A673 (cell line): ENCODE measurements at places on chromosomes 12 and 14.

DNA sequence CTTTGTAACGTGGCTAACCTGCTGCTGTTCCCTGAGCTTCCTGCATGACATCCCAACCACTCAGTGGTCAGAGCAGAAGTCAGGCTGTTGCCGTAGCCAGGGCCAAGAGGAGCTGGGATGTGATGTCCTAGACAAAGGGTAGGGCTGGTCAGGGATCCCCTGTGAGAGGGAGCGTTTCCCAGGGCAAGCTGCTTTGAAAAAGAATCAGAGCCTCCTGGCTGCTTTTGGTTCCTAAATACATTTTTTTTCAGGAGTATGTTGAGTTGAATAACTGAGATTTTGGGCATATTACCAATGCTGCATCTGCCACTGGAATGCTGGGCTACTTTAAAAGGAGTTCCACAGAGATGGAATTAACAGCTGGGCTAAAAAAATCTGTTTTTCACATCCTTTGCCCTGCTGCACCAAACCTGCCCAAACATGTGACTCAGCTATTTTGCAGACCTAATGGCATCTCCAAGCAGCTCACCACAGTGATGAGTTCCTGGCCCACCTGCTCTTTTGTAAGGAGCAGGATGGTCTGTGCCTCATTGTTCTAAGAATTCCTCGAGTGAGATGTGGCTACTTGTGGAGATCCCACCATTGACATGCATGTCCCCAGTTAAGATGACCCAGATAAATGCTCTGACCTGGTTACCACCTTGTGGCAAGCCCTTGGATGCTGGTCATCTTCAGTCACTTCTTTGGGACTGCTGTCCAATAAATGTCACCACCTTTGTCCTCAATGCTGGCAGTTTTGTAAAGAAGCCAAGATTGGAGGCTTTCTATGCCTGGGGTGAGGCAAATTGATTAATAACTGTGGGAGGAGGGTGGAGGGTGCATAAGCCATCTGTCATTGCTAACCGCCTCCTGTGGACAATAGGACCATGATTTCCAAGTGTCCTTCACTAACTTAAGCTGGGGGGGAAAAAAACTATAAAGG, 24.1 kb downstream of the ANKRD13A start:
- DNase-seq: no peak
- no peaks in the 10 kb centered on the region for H3K36me3 ChIP-seq
- H3K4me1 ChIP-seq: peaks cover 20% of the 10 kb centered on the region
- no peak overlapping the region for H3K27ac ChIP-seq
- no peak overlapping the region for H3K4me3 ChIP-seq

DNA sequence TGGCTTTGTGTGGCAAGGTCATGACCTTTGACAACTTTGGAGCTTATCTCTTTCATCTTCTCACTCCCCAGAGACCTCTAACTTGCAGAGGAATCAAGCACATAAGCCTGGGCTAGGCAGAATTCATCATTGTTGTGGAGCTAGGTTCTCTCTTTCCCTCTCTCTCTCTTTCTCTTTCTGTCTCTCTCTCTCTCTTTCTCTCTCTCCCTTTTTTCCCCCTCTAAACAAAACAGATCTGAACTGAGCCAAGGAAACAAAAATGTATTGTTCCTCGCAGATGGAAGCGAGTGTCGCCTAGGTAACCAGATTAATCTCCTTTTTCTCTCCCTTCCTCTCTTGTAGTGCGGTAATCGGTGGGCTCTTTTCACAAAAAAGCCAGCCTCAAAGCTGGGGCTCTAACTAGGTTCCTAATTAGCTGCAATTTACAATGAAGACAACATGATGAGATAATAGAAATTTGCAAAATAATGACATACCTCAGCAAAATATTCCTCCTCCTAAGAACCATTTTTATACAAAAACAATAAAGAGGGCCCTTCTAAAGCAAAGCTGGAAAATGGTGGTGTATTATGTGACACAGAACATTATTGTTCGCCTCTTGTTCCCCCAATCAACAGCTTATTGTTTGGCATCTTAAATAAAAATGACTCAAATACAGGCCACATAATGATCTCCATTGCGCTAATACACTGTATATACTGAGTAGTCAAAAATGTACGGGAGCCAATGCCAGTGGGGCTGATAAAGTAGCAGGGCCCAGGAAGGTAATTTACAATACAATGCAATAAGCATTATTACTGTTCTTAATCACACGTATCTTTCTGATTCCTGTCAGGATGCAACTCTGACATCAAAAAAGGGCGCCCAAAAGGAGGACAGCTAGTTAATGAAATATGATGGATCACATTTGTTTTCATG, 65.7 kb upstream of the SOX5 start:
- H3K4me3 ChIP-seq: no peak overlapping the region
- H3K27me3 ChIP-seq: no peaks in the 10 kb centered on the region
- DNase-seq: no peak
- no peak overlapping the region for H3K27ac ChIP-seq

- DNase-seq: no peak
- no peaks in the 10 kb centered on the region for H3K27me3 ChIP-seq
- no peaks in the 10 kb centered on the region for H3K36me3 ChIP-seq
- no peak overlapping the region for H3K4me3 ChIP-seq
Observed at GRCh38 chr14:62062645-62063044, 300.4 kb downstream of the SNAPC1 start.

- DNase-seq: no peak
- H3K27ac ChIP-seq: no peak overlapping the region
- no peak overlapping the region for H3K4me3 ChIP-seq
Observed at GRCh38 chr14:56944397-56944796, 134.1 kb upstream of the OTX2 start.

DNA sequence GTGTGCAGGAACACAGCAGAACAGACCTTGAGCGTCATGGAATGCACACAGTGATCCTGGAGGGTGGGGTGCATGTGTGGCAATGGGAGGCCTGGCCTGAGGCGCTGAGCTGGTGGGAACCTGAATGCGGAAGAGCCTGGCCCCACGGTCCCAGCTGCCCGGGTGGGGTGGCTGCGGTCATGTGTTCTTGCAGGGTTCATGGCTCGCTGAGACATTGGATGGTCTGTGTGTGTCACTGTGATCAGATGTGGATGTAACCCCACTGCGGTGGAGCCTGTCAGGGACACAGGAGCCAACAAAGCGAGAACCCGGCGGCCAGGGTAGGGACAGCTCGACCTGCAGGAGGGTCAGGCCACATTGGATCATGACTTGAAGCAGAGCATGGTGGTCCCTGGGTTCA, 23.2 kb downstream of the MTA1 start:
- no peak for DNase-seq
- H3K27ac ChIP-seq: no peak overlapping the region
- H3K36me3 ChIP-seq: peaks cover 37% of the 10 kb centered on the region
- no peaks in the 10 kb centered on the region for H3K27me3 ChIP-seq
- H3K4me1 ChIP-seq: peaks cover 6% of the 10 kb centered on the region
- H3K4me3 ChIP-seq: no peak overlapping the region

DNA sequence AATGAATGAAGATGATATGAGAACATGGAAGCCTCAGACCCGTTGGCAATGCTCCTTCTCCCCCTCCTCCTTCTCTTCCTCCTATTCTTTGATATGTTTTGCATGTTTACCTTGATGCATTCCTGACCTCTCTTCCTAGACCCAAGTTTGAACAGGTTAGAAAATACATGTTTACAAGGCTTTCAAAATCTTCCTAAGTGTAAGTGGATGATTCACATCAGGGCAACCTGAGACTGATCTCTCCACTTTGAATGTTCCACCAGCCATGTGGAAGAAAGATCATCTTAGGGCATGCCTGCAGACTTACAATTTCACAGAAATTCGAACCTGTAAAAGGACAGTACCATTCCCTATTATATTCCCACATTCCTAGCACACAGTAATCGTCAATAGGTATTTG, 18.0 kb upstream of the LDHB start:
- H3K36me3 ChIP-seq: no peaks in the 10 kb centered on the region
- peaks cover 43% of the 10 kb centered on the region for H3K27me3 ChIP-seq
- DNase-seq: no peak
- no peak overlapping the region for H3K4me3 ChIP-seq
- H3K27ac ChIP-seq: no peak overlapping the region

- no peak overlapping the region for H3K4me3 ChIP-seq
- H3K4me1 ChIP-seq: no peaks in the 10 kb centered on the region
- no peaks in the 10 kb centered on the region for H3K27me3 ChIP-seq
- no peak overlapping the region for H3K27ac ChIP-seq
- H3K36me3 ChIP-seq: peaks cover 42% of the 10 kb centered on the region
- DNase-seq: no peak
Observed at GRCh38 chr12:132576701-132577100, 33.7 kb downstream of the LRCOL1 start.

DNA sequence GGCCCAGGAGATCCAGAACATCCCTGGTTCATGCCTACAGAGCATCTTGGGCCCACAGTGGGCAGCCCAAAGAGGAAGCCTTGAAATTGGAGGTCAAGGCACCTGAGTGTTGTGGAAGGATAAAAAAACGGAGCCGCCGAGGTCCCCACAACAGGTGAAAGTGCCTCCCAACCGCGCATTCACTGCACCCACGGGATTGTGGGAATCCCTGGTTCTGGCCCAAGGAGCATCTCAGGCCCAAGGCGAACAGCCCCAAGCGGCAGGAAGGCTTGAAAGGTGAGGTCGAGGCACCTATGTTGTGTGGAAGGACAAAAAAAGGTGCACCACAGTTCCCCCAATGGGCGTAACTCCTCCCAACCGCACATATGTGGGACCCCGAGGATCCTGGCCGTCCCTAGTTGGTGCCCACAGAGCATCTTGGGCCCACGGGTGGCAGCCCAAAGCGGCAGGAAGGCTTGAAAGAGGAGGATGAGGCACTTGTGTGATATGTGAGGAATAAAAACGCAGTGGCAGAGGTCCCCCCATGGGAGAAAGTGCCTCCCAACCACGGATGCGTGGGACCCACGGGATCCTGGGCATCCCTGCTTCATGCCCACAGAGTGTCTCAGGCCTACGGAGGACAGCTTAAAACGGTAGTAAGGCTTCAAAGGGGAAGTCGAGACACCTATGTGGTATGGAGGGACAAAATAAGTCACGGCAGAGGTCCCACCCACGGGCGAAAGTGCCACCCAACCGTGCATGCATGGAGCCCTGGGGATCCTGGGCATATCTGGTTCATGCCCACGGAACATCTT, 583.9 kb downstream of the ALG10 start:
- H3K4me1 ChIP-seq: no peaks in the 10 kb centered on the region
- H3K36me3 ChIP-seq: no peaks in the 10 kb centered on the region
- no peak for DNase-seq

DNA sequence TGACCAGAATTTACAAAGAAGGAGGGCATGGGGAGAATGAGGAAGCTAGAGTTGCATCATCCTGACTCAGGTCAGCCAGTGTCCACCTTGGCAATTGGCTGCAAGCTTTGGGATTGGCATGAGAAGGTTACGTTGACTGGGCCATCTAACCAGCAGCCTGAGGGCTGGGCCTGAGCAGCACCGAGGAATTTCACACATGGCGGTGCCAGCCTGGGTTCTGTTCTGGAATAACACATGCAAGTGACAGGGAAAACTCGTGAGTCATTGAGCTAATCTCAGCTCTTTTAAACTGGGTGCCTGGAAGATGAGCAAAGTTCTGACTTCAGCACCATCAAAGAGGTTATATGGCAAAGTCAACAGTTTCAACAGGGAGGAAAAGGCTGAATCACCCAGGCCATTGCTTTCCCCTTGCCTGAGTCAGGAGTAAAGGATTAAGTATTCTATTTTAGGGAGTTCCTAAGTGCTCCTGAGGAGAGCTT, 543.2 kb upstream of the TBX3 start:
- H3K27ac ChIP-seq: no peak overlapping the region
- no peaks in the 10 kb centered on the region for H3K36me3 ChIP-seq
- H3K27me3 ChIP-seq: no peaks in the 10 kb centered on the region
- no peak overlapping the region for H3K4me3 ChIP-seq
- no peak for DNase-seq

- no peak for DNase-seq
- H3K4me1 ChIP-seq: peaks cover 9% of the 10 kb centered on the region
- no peak overlapping the region for H3K27ac ChIP-seq
- peaks cover 9% of the 10 kb centered on the region for H3K27me3 ChIP-seq
- H3K36me3 ChIP-seq: no peaks in the 10 kb centered on the region
- H3K4me3 ChIP-seq: no peak overlapping the region
Observed at GRCh38 chr14:101407328-101407727, 154.0 kb upstream of the DIO3 start.

DNA sequence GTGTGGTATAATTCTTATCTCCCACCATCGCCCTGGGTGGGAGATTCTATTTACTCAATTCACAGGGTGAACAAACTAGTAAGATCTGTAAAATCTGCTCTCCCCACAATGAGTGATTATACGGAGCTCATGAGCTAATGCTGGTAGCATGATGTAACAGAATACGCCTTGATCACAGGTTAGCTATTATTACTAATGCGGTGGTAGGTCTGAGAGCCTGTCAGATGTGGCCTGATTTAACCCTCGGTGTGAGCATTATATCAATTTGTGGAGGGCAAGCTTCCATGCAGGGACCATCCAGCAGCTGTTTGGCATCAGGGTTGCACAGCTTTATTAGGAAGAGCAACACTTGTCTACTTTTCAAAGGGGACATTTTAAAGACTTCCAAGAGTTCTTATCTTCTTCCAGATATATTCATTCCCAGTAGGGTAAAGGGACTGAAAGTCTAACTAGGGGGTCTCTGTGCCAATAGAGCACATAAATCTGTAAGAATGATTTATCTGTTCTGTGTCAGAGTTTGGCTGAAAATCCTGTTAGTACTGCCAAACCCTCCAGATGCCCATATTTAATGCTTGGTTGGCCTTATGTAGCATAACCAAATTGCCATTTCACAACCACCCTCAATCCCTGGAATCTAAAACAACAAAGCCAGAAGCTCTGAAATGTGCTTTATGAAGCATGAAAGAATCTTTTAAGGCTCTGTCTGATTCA, 18.7 kb downstream of the TSHR start:
- H3K4me1 ChIP-seq: peaks cover 18% of the 10 kb centered on the region
- H3K4me3 ChIP-seq: no peak overlapping the region
- H3K27me3 ChIP-seq: peaks cover 38% of the 10 kb centered on the region
- DNase-seq: peak; percentile 87
- H3K27ac ChIP-seq: no peak overlapping the region

DNA sequence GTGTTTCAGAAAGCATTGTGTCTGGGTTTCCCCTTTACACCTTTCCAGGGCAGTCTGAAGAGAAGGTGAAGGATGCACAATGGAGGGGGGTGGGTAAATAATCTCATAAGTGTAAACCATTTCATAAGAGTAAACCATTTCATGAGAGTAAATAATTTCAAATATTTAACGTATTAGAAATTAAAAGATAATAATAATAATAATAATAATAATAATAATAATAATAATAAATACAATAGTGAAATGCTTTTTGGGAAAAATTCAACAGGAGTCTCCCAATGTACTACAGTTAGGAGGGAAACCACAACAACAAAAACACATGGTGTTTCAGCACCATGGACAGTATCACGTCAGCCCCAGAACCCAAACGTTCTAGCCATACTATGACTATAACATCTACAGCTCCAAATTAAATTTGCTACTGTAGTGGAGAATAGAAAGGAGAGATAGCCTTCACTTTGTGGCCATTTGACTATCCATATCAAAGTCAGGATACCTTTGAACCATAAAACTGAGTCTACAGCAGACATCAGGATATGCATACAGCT, 691.8 kb downstream of the BCL11B start:
- H3K4me3 ChIP-seq: no peak overlapping the region
- H3K36me3 ChIP-seq: no peaks in the 10 kb centered on the region
- peak; percentile 50 for DNase-seq
- H3K4me1 ChIP-seq: no peaks in the 10 kb centered on the region
- no peaks in the 10 kb centered on the region for H3K27me3 ChIP-seq

- H3K4me1 ChIP-seq: no peaks in the 10 kb centered on the region
- H3K4me3 ChIP-seq: no peak overlapping the region
- no peaks in the 10 kb centered on the region for H3K36me3 ChIP-seq
- H3K27ac ChIP-seq: no peak overlapping the region
- H3K27me3 ChIP-seq: no peaks in the 10 kb centered on the region
- no peak for DNase-seq
Observed at GRCh38 chr12:60194678-60195077, 598.8 kb downstream of the SLC16A7 start.

- peaks cover 67% of the 10 kb centered on the region for H3K4me1 ChIP-seq
- DNase-seq: no peak
- no peaks in the 10 kb centered on the region for H3K27me3 ChIP-seq
Observed at GRCh38 chr12:3152892-3153291, 75.7 kb downstream of the TSPAN9 start.
